ENCODE measurements at places on chromosomes 3 and 15.
A peak's percentile ranks its signal among the peaks of the same experiment; 100 is the strongest.

DNA sequence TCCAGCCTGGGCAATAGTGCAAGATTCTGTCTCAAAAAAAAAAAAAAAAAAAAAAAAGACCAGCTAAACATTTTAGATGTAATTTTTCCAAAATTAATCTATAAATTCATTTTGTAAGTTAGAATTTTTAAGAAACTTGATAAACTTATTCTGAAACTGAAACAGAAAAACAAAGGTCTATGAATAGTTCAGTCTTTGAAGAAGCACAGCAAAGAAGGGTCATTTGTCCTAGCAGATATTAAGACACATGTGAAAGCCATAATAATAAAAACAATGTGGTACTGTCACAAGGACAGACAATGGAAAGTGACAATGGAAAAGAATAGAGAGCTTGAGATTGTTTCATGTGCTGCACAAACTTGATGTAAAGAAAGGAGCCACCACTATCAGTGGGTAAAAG is 29.0 kb upstream of the PRSS50 start:
- no peak for DNase-seq

GRCh38 chr3:57252404-57252803 is 24.9 kb downstream of the APPL1 start:
- no peak for DNase-seq

GRCh38 chr3:24548278-24548677 is 53.6 kb upstream of the THRB start:
- no peak for DNase-seq

GRCh38 chr3:120450600-120451271 is at the start of gene FSTL1:
Gene FSTL1, minus strand, starts transcription at chr3:120450992. Its CDS starts 246 bp downstream, at chr3:120450746.
- DNase-seq, result no peak

DNA sequence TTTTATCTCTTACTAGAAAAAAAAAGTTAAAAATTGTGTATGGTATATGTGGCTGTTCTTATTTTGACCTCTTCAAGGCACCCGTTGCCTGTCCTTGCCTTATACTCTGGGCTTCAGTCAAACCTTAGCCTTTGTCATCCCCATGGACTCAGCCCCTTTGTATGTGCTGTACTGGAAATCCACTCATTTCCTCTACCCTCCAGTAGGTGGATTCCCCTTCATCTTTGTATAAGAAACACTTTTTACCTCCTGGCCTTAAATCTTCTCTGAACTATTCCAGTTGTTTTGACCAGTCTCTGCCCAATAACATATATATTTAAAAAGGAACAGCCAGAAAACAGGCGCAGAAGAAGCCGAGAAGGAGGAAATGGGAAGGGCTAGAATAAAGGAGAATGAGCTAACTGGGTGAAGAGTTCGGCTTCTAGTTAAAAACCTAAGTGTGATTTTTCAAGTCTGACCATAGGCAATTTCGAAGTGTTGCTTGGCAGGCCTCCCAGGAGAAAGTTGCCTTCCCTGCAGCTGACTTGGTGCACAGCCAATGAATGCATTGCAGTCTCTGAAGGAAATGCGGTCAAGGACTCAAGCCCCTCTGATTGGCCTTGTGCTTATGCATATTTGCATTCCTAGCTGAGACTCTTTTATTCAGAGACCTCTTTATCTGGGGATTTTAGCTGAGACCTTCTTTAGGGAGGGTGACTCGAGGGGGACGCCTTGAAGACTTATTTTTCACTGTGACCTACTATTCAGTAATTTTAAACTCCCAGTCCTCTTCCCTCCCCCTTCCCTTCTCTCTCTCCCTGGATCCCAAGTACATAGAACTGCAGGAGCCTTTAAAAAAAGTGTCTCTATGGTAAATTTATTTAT is 277.4 kb downstream of the ROBO1 start:
- no peak for DNase-seq

GRCh38 chr3:42403737-42404136 is 6.7 kb downstream of the LYZL4 start:
- DNase-seq, result no peak

- no peak for DNase-seq
Measured at GRCh38 chr3:24521420-24522145, 26.9 kb upstream of the THRB start.

DNA sequence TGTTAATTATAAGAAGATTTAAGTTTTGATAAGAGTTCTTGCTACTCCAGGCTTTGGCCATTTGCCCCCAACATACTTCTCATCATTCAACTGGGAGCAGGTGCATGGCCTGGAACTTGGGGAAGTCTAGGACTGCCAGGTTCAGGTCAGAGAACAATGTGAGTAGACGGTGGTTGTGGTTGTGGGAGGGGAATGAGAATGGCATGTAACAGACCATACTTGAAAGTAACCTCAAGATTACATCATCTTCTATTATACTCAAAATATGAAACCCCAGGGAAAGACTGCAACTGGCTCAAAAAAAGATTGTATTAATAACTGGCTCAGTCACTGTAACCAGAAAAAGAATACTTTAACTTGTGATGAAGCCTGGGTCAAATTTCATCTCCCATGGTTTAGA is 364.9 kb upstream of the DPPA4 start:
- no peak for DNase-seq

GRCh38 chr15:81071120-81071519 is 63.0 kb upstream of the CFAP161 start:
- DNase-seq, result no peak

GRCh38 chr3:152302521-152303021 is 33.8 kb downstream of the MBNL1 start:
- peak; percentile 50 for DNase-seq

DNA sequence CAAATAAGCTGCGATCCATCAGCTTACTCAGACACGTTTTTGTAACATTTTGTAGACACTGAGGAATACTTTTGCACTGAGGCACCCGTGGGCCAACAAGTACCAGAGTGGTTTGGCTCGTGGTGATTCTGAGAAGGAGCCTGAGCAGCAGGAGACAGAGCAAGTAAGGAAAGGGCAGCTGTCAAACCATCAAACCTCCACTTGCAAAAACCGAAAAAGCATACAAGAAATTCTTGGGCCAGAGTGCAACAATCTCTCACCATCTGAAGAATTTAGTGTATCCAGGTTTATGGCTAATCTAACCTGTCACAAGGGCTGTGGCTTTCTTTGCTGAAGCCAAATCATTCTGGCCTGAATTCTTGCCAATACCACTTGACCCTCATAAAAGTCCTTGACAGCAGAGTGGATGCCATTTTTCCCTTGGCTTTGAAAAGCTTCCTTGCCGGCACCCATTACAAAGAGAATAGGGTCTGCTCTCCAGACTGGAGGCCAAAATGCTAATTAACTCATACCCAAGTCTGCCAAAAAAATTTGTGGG is 56.7 kb downstream of the MYO1E start:
- no peak for DNase-seq

GRCh38 chr3:147472846-147473245 is 63.7 kb downstream of the ZIC1 start:
- DNase-seq, result no peak

DNA sequence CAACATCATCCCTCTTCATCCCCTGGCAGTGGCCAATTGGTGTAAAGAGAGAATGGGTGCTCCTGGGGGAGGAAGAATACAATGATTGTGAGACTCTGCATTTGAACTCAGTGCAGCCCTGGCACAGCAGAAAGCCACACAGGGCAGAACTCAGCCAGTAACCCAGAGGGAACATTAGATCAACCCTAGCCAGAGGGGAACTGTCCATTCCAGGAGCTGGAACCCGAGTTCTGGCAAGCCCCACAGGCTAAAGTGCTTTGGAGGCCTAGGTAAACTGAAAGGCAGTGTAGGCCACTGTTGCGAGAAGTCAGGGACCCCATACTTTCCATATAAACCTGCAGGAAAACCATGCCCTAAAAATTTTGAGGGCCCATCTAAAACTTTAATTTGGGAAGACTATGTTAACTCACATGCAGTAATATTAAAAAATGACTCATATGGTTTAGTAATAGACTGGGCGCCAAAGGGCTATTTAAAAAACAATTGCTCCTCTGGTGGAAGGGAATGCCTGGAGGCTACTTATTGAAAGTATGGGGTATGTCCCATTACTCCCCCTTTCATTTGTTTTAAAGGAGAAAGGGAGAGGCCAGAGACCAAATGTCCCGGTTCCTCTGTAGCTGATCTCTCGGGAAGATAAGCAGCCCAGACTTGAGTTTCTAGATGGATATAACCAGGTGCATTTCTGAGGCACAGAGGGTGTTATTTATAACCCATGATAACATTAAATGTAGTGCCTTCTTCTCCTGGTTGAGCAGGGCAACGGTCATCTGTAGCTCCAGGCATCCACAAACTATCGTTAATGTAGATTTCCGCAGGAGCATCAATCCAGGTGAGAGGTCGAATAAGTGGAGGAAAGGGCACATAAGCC is 5.8 kb upstream of the RAD51 start:
- DNase-seq, result no peak

GRCh38 chr3:20842002-20842401 is 656.0 kb upstream of the SGO1 start:
- no peak for DNase-seq

DNA sequence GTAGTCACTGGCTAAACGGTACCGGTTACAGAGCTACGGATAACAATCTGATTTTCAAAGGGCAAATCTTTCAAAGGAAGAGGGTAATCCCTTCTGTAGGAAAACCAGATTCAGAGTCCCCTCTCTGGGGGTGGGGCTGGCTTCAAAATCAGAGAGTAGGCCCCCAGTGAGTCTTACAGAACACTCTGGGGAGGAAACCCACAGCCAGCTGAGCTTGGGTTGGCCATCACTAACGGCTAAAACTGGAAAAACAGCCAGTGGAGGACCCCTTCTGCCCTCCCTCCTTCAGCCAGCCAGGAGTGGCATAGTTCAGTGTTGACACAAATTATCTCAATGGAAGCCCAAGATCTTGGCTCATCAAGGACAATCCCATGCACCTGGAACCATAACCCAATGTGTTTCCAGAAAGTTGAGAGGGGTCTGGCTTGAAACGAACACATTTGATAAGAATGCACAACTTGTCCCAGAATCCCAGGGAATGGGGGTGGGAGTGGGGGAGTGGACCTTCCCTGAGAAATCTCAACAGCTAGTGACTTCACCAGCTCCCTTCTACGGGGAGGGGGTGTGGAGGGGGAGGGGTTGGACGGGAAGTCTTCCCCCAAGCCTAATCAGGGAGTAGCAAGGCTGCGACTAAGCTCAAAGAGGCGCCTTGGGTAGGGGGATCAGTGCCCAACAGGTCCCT is 1.0 kb downstream of the RASL12 start:
- DNase-seq, result no peak

DNA sequence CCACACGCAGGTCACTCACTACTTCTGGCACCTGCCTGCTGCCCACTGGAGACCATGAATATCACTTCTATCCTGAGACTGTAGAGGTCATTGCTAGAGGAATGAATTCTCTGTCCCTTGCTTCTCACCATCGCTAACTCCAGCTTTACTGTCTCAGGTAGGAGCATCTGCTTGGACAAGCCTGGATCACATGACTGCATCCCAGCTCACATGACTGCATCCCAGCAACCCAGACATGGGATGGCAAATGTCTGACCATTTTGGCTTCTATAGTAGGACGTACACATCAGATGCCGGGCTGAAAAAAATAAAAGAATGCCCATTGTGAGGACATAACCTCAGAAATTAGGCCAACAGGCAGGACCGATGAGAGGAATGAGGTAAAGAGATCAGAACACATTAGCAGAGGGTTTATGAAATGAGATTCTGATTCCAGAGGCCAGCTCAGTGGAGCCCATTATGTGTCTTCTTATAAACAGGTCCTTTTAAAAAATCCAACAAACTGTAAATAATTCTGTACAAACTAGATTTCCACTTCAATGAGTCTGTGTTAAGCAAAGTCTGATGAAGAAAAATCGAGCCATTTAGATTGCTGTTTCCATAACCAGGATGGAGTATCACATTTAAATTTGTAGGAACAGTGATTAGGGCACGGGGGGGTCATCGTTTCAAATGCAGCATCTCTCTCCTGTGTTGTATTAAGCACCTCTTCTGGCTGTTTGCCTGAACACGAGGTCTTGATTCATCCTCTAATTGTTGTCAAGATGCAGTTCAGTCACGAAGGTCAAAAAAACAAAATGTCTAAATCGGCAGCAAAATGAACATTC is 126.7 kb downstream of the MTHFS start:
- no peak for DNase-seq

DNA sequence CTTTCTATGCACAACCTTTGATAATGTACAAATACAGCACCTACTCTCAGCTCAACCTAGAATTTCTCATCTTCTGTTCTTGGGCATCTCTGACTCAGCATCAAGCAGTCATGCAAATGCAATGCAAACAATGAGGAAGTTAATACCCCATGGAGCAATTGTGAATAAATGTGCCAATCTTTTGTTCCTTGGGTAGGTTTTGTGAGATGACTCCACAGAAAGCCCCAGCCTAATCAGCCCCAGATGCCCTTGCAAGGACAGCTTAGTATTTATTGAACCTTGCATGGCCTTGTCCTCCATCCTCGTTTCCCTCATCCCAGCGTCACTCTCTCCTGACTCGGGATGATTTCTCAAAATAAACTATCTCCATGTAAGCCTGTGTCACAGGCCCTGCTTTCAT is 494.7 kb upstream of the NECTIN3 start:
- no peak for DNase-seq

GRCh38 chr15:73338058-73338457 is 30.7 kb downstream of the HCN4 start:
- DNase-seq, result no peak

DNA sequence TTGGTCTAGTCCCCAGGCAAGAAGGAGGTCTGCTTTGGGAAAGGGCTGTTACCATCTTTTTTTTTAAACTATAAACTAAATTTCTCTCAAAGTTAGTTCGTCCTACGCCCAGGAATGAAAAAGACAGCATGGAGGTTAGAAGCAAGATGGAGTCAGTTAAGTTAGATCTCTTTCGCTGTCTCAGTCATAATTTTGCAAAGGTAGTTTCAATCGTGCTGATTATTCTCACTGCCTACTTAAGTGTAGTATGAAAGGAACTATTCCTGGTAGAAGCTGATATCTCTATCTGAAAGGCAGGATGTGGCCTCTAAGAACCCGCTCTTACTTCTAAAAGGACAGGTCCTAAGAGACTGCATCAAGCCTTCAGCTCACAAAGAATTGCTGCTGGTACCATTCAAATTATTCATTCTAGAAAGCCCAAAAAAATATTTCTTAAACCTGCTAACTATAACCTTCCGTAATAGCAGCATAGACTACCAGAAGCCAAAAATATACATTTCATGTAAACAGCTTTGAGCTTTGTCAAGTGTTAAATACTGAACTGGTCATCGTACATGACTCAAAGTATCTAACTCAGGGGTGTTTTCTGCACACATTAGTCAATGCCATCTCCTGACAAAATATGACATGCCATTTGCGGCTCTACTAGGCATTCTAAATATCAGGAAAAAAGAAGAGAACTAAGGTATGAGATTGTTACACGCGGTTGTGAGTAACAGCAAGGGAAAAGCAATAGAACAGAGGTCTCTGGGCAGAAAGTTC is 96.0 kb upstream of the CCDC80 start:
- DNase-seq, result no peak

GRCh38 chr3:8554696-8555095 is 53.1 kb downstream of the LMCD1 start:
- DNase-seq, result no peak

Data from NCI-H2081 treated with DMSO at 0.1 percent for 48 hours (cell line).